ENCODE measurements at places on chromosomes 2 and 18.

- no peak for DNase-seq
Measured at GRCh38 chr18:21230436-21230835, 11.6 kb upstream of the GREB1L start.

DNA sequence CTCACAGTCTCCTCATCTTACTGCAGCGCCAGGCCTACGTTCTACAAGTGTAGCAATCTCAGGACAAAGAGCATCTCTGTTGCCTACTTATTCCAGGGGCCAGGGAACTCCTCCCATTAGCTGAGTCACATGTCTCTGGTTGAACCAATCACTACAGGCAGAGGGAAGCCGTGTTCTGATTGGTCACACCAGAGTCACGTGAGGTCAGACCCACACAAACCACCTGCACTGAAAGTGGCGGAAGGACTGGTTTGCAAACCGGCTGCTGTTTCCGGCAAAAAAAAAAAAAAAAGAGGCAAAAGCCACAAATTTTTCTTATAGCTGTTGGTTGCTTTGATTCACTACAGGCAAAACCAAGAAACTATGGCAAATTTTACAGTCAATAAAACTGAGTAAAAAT is 21.9 kb upstream of the USP14 start:
- DNase-seq: no peak

DNA sequence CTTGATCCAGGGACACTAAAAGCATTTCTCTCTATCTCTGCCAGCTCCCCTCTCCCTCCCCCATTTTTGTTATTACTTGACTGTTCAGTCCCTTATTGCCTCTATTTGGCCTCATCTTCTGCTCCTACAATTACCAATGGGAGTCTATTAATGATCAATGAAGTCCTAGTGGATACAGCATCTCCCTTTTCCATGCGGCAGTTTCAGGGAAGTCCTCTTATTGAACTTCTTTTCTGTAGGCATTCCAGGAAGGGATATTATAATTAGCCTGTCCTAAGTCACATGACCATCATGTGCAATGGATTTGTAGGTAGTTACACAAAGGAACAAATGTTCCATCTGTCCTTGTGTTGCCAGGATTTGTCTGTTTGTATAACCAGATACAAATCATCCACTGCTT is 495.1 kb upstream of the CNTNAP5 start:
- DNase-seq: no peak

DNA sequence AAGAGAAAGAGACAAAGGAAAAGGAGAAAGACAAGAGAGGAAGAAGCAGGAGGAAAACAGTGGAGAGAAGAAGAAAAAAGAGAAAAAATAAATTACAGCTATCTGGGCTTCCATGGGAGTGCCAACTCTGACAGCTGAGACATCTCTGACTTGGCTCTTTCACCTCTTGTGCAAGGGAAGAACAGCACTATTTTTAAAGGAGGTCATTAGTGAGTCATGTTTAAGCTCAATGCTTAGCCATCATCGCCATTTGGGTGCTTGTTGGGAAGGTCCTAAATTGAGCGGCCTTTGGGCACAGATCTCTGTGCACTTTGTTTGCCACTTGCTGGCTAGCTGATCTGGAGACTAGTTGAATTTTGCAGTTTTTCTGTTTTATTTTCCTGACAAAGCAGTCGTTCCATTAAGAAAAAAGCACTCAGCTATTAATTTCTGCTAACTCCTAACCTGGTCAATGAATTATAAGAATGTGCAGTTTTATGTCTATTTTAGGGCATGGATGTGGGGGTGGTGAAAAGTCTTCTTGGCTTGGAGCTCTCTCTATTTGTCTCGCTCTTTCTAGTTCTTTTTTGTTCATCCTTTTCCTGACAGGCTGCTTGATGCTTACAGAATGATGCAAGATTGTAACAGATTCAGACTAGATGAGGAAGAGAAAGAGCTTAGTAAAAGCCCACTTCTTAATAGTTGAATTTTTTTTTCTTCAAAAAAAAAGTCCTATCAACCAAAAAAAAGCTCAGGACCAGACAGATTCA is 231.5 kb downstream of the SLC8A1 start:
- DNase-seq: no peak

GRCh38 chr2:126778561-126779501 is 119.9 kb upstream of the TEX51 start:
- DNase-seq: no peak

DNA sequence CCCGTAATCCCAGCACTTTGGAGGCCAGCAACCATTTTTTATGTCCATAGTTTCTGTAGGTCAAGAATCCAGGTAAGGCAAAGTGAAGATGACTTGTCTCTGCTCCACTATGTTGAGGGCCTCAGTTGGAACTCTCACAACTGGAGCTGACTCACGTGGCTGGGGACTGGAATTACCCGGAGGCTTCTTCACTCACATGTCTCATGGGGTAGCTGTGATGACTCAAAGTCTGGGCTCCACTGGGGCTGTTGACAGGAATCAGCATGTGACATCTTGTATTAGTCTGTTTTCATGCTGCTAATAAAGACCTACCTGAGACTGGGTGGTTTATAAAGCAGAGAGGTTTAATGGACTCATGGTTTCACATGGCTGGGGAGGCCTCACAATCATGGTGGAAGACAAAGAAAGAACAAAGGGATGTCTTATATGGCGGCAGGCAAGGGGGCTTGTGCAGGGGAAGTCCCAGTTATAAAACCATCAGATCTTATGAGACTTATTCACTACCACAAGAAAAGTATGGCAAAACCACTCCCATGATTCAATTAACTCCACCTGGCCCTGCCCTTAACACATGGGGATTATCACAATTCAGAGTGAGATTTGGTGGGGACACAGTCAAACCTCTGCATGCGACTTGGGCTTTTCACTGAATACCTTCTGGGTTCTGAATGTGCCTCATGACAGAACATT is 7.8 kb upstream of the PPP1R1C start:
- DNase-seq: no peak

DNA sequence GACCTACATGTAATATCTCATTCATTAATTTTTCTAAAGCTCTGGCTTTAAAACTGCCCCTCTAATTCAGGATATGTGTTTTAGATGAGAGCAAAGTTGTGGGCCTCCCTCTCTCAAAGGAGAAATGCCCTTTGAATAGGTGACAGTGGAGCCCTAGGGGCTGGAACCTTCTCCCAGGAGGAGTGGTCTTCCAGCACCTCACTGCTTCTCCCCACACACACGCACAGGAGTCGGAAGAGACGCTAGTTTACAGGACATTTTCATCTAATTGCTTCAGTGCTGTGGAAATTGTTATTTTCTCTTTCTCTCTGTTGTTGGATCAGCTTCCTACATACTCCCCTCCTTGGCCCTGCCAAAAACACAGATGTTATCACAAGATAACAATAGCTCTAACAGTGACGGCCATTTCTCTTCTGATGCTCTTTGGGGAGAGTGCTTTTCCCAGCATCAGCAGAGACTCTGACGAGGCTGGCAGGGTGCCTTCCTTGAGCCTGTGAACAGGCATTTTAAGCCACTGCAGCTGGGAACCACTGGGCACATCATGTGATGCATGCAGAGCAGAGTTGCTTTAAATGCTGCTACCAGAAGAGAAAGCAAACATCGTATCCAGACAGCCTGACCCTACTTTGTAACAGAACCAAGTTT is 209.4 kb upstream of the SP5 start:
- peak; percentile 17 for DNase-seq

GRCh38 chr2:165791421-165792103 is 2.5 kb downstream of the GALNT3 start:
- DNase-seq: no peak

GRCh38 chr2:1640301-1641135 is 103.8 kb downstream of the PXDN start:
- no peak for DNase-seq

DNA sequence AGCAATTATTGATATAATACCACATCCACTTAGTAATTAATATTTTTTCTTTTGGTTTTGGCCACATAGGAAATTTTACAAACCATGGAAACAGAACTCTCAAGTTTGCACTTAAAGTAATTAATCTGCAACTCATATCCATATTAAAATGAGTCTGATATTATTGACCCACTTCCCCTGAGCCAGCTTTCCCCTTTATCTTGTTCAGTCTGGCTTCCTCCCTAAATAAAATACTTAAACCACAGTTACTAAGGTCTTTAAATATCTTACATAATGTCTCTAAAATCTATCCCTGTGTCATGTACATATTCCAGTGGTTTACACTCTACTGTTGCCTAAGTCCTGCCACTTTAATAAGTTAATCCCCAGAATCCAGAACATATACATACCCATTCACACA is 564.9 kb upstream of the FSHR start:
- DNase-seq: no peak

GRCh38 chr2:86704459-86704971 is 15.6 kb upstream of the RMND5A start:
- DNase-seq: no peak

DNA sequence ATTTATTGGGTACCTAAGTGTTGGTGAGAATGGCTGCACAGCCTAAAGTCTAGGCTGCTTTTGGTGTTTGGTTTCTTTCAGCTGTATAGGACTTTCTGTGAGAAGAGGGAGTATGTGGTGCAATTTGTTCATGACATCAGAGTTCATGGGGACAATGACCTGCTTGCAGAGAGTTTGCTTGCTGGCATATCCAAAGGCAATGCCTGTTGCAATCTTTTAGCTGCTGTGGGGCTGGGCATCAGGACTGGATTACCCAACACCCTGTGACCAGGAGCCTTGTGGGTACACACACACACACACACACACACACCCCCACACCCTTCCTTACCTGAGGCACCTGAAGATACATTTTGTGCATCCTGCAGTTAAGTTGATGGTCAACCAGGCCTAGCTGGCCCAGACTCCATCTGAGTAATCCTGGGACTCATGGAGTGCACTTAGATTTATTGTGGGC is 68.4 kb downstream of the LIPG start:
- DNase-seq: no peak

GRCh38 chr18:31102025-31102684 is at the start of gene DSC2:
Gene DSC2 (minus strand): TSS chr18:31102421. CDS start chr18:31101971, 450 bp downstream.
- no peak for DNase-seq
